HuH-7.5 (cell line): ENCODE measurements at places on chromosomes 2 and 18.

DNA sequence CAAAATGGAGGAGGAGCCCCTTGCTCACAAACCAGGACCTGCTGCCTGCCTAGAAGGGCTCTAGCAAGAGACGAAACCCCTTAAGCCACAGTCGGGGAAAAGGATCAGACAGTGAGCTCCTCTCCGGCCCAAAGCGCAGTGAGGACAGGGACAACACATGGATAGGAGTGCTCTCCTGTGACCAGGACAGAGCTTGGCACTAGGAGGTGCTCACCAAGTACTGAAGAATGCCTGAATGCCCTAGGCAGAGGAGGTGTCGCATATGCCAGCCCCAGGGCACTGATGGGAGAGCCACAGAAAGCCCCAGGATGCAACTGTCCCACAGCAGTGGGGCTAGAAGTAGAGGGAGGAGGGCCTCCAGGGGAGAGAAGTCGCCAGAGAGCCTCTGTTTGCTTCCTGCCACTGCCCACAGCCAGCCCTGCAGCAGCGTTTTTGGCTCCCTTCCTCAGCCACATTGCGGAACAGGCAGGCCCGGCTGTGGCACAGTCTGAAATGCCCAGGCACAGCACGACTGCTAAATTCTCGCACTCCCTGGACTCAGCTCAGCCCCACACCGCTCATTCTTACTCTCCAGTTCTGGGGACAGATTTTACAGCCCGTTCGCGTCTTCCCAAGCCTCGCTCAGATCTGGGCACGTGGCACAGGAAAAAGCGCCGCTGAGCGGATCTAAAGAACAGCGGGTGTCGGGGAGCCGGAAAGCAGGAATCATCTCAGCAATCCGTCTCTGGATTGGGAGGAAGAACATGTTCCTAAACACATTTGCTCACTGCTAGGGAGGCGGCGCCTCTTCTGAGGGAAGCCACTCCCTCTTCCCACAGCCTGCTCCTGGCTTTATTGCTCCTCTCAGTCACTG, 98.7 kb upstream of the POU3F3 start:
- DNase-seq = no peak

DNA sequence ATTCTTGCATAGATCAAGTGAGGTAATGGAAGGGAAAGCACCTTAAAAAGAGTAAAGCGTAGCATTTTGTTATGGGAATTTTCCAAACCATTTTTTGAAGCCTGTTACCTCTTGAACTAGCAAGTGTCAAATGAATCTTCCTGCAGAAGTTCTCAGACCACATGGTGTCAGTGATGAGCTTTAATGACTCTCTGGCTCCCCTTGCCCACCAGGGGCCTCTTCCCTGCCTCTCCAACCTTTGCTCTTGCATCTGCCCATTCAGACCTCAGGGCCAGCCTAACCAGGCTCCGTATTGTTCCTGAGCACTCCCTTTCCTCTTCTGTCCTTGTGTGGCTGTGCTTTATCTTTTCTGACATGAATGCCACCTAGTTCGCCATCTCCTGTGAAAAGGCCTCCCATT, 155.9 kb downstream of the DIS3L2 start:
- no peak for DNase-seq

DNA sequence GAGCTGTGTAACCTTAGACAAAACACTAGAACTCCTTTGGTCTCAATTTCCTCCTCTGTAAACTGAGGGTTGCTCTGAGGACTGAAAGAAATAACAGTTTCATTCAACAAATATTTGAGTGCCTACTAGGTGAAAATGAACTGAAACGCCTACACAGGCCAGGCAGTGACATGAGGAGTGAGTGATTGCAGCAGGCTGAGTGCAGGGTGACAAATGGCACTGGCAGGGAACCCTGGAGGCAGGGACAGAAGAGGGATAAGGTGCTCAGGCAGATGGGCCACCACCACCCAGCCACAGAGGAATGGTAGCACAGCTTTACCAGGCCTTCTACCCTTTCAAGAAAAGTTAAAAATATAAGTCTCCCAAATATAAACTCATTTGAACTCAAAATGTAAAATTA, 11.5 kb upstream of the RNU4ATAC start:
- no peak for DNase-seq

GRCh38 chr18:9868857-9869714, 16.7 kb upstream of the TXNDC2 start:
- no peak for DNase-seq

GRCh38 chr2:160820691-160821090, 327.1 kb upstream of the RBMS1 start:
- no peak for DNase-seq

DNA sequence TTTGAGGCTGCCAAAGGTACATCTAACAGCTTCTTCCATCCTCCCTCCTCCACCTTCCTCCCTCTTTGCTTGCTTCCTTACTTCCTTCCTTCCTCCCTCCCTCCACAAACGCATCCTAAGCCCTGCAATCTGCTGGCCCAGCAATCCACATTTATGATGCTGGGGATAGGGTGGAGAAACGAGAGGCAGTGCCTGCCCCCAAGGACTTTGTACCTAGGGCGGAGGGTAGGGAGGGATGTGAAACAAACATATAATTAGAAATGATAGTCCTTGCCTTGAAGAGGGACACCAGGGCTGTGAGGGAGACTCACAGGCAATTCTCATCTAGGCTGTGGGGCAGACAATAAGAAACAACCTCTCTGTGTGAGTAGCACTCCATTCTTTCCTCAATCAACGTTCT, 188.3 kb downstream of the ANKRD30B start:
- no peak for DNase-seq

DNA sequence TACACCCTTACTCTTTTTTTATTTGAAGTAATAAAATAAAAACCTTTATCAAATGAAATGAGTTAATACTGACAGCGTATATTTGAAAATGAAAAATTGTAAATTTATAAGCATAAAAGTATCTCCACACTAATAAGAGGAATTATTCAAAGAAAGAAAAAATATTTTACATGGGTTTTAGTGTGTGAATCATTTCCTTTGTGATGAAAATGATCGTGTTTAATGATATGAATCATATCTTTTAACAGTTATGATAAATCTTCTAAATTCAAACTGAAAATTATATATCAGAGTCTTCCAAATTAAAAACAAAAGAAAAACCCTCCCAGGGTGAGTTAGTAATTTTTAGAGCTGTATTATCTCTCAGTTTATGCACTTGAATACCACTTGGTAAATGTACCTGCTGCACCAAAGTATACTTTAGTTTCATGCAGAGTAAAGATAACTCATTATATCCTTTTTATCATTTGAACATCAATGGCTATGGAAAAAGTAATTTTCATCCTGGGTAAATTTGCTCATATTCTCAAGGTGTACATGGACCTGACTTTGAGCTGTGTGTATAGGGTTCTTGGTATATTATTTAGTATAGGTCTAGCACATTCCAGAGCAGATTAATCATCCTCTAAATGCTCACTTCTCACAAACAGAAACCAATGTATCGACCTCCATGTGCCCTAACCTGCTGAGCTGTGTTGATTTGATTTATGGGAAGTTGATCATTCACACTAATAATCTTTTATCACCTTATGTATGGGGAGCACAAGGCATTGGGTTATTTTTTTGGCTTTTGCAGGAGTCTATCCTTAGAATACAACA, 98.7 kb upstream of the VWC2L start:
- DNase-seq = no peak

DNA sequence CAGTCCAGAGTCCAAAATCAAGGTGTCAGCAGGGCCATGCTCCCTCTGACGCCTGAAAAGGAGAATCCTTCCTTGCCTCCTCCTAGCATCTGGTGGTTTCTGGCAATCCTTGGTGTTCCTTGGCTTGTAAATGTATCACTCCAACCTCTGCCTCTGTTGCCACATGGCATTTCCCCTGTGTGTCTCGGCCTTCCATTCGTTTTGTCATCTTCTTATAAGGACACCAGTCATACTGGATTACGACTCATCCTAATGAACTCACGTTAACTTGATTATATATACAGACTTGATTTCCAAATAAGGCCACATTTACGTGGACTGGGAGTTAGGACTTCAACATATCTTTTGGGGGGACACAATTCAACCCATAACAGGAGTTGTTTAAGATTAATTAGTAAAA, 15.8 kb downstream of the PMAIP1 start:
- no peak for DNase-seq

GRCh38 chr2:142286618-142287017, 155.8 kb upstream of the LRP1B start:
- DNase-seq = peak; percentile 31

GRCh38 chr2:217915706-217916105, 87.1 kb downstream of the TNS1 start:
- no peak for DNase-seq

- DNase-seq = no peak
Measured at GRCh38 chr2:112923967-112924338, 13.0 kb downstream of the IL37 start.

GRCh38 chr18:27608742-27609141, 423.6 kb upstream of the CHST9 start:
- no peak for DNase-seq

DNA sequence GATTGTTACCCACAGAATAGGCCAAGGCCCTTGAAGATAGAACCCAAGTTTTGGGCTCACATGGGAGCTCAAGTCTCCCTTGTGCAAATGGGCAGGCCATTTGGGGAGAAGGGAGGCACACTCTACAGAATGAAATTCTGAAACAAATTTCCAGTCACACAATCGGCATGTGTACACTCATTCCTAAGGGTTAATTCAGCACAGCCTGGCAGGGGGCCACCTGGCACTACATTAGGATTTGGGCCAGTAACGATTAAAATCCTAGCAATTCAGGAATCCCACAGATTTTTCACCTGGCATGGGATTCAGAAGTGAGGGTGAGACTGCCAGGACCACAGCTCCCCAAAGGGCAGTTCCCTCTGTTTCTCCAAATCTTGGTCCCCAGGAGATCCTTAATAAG, 46.4 kb downstream of the BMP10 start:
- DNase-seq = no peak

- DNase-seq = no peak
Measured at GRCh38 chr2:240935103-240935876, 29.2 kb downstream of the CROCC2 start.

- DNase-seq = no peak
Measured at GRCh38 chr18:52343731-52344340, 3.8 kb downstream of the DCC start.

DNA sequence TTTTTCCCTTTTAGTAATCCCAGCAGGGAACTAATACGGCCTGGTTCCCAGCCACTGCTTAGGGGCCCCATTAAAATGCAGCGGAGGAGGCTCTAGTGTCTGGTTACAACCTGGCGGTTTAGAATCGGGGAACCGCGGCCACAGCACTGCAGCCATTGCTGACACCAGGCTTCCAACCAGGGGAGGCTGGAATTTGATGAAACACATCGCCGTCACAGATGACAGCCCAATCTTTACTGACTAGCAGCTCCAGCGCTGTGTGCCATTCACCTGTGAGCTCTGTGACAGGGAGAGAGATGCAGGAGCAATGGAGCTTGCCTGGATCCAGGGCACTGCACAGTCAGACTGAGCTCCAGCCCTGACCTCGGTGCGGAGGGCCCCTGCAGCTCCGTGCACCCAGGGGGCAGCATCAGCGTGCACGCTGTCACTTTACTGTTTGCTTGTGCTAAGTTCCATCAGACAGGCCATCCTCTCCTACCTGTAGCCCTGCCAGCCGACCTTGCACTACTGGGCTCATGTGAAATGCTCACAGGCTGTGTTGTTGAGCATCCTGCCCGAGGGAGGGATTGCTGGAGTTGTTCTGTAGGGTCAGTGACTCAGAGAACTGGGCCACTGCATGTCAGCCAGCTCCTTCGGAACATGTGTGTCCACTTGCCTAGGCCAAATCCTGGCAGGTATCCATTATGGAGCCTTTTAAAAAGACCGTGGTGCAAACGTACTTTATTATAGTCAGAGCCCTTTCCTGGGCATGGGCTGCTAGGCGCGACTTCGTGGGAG, 203.5 kb downstream of the SEPTIN10 start:
- no peak for DNase-seq

- peak; percentile 61 for DNase-seq
Measured at GRCh38 chr2:207166349-207167098, 776 bp upstream of the KLF7 start.

DNA sequence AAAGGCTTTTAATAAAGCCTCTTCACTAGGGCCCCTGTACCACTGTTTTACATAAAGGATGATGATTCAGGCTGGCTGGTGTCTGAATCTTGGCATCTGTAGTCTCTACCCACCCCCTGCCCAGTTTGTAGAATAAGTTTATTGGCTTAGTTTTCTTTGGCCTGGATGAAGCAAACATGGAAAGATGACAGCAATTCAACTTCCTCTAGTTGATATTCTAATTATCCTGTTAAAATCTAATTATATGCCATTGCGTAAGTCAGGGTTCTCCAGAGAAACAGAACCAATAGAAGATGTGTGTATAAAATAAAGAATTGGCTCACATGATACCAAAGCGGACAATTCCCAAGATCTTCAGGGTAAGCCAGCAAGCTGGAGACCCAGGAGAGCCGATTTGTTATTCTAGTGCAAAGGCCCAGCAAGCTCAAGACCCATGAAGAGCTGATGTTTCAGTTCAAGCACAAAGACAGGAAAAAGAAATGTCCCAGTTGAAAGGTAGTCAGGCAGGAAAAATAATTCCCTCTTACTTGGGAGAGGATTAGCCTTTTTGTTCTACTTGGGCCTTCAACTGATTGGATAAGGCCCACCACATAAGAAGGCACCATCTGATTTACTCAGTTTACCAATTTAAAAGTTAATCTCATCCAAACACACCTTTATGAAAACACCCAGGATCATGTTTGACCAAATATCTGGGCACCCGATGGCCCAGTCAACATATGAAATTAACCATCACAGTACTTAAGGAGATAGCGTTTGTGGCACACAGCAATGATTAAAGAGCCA, 82.6 kb upstream of the LYPD1 start:
- no peak for DNase-seq

- no peak for DNase-seq
Measured at GRCh38 chr2:111249806-111250205, 129.1 kb downstream of the BCL2L11 start.

DNA sequence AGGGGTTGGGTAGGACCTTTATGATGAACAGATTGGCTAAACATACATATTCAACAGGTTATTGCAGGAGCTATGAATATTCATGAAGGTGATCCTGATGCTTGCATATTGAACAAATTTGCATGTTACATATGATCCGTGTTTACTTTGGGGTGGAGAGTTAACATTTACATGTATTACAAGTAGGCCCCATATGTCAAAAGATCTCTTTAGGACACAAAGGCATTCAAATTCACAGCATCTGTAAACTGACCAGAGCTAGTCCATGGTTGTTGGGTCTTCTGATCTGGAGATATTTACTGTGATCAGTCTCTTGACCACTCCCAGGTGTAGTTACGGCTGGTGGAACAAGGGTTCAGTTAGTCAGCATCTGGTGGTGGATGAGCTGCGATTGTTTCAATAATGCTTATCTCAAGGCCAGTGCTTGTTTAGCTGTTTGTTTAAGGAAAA, 80.4 kb downstream of the PMAIP1 start:
- no peak for DNase-seq

DNA sequence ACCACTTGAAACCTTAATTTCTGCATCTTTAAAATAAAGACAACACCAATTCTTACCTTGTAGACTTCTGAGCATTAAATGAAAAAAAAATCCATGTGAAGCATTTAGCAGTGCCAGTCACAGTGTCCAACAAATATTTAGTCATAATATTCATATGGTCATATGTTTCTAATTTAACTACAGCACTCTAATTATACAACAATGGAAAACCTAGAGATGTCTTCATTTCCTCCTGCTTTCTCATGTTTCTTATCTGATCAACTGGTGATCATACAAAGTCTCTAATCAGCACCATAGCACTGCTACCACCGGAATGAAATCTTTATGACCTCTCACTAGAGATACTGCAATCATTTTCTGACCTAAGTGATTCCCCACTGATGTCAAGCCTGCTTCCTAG, 10.2 kb upstream of the SCN3A start:
- no peak for DNase-seq

- DNase-seq = no peak
Measured at GRCh38 chr2:1997409-1997808, 253.1 kb upstream of the PXDN start.

- DNase-seq = no peak
Measured at GRCh38 chr2:126858013-126858412, 40.7 kb upstream of the TEX51 start.
